ENCODE measurements at places on chromosomes 2 and 18.
A peak's percentile ranks its signal among the peaks of the same experiment; 100 is the strongest.

DNA sequence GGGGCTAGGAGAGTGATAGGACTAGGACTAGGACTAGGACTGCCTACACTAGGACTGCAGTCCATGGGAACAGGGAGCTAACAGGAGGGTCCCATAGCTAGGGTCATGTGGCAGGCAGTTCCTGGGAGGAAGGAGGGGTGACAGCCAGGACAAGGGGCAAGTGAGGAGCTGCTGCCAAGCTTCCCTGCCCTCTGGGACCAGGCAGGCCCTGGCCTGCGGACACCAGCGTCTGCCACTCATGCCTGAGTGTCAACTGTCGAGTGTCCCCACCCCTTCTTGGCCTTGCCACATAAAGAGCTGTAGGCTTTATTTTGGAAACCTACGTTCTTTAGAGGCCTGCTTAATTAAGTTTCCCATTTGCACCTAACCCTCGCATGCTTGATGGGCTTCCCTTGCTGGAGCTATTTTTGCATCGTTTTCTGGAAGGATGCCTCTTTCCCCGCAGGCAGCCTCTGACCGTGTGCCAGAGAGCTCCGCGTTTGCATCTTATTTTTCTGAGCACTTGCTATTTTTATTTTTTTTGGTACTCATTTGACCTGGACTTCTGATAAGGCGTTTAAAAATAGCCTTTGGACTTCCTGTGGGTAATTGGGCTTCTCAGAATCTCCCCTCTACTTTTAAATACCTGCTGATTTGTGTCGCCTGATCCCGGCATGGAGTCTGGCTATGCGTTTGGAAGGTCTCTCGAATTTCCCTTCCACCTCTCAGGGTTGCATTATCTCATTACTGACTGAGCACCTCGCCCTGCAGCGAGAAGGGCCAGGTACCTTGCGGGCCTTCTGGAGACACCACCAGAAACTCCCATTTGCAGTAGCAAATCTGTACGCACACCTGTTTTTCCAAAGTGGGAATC is 66.4 kb downstream of the SH3RF3 start:
- DNase-seq, result no peak

DNA sequence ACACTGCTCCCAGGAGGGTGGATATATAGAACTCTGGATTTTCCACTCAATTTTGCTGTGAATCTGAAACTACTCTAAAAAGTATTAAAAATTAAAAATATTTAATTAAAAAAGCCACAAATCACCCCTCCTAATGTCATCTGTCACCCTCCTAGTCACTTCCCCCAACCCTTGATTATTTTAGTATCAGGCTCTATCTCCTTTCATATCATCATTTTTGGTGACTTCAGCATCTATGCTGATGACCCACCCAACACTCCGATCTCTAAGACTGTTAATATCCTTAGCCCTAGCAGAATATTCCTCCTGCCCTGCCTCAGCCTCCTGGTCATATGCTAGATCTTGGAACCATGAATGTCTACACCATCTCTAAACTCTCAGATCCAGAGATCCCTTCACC is 128.3 kb upstream of the SLC1A4 start:
- DNase-seq, result no peak

- DNase-seq, result no peak
These were observed 1674.5 kb upstream of the NXPH2 start for GRCh38 chr2:140454717-140455116.

GRCh38 chr2:127646487-127647241 is 711 bp downstream of the GPR17 start:
- no peak for DNase-seq

- no peak for DNase-seq
These were observed 150.7 kb upstream of the SLC14A2 start for GRCh38 chr18:45464619-45465018.

DNA sequence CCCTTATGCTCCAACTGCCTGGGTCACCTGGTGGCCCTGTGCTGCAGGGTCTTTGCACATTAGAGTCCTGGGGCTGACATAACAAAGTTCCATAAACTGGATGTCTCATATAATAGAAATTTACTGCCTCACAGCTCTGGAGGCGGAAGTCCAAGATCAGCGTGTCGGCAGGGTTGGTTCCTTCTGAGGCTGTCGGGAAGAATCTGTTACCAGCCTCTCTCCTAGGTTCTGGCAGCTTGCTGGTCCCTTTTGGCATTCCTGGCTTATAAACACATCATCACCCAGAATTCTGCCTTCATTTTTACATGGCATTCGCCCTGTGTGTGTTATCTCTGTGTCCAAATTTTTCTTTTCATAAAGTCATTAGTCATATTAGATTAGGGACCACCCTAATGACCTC is 170.5 kb downstream of the NDUFA10 start:
- no peak for DNase-seq

DNA sequence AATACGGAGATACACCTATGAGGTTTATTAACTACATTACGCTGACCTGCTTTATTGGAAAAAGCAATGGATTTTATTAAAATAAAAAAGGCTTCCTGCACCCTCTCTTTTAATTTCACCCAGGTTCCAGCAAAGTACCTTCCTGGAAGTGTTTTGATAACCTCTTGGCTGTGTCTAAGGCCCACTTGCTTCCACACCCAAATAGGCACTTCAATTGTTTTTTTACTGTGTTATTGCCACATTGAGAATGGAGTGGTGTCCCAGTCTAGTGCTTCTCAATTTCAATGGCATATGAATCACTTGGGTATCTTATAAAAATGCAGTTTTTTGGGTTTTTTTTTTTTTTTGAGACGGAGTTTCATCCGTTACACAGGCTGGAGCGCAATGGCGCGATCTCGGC is 47.6 kb downstream of the SF3B1 start:
- no peak for DNase-seq

- DNase-seq, result no peak
These were observed 692.1 kb upstream of the CELF4 start for GRCh38 chr18:38257661-38258060.

- no peak for DNase-seq
These were observed 6.9 kb upstream of the SLC14A2 start for GRCh38 chr18:45608400-45608799.

GRCh38 chr2:9984217-9984739 is 32.8 kb downstream of the GRHL1 start:
- peak; percentile 60 for DNase-seq

DNA sequence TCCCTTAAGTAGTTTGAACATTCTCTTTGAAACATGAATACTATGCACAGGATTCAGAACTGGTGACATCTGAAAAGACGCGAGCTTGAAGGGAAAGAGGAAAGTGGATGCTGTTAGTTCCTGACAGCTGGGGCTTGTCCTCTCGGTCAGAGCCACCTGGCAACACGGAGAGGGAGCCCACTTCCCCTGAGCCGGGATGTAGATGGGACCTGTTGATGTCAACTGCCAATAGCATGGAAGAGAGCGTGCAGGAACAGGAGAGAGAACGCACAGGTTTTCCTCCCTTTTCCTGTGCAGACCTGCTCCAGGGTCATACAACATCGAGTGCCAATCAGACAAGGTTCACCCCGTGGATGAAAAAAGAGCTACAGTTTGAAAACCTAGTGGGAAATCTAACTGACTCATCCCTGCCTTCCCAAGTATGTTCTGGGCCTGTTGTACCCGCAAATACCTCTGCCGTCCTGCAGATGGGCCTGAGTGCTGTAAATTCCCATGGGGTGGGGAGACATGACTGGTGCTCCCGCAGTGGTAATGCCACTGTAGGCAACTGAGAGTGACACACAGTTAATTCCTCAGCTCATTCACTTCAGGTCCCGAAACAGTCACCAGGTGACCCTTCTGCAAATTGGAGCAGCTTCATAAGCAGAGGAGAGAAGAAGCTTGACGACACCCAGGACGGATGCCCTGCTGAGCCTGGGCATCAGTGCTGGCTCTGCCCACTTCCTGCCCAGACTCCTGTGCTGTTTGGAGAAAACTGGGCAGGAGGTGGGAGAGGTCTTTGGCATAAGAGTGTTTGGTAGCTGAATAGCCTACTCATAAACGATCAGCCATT is 13.9 kb upstream of the MBP start:
- no peak for DNase-seq

DNA sequence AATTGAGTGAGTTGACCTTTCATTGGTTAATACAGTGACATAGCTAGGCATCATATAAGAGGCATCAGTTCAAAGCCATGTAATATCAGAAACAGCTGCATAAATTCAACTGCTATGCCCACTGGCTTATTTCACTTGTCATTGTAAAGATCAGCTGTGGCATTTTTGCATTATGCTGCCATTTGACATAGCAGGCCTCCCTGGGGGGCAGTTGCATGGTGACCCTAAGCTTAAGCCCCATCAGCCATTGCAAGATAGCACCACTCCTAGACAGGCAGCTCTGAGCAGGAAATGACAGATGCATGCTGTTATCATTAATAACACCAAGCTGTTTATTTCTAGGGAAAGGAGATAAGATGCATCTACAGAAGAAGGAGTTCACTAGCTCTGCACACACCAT is 233.4 kb upstream of the CNTNAP5 start:
- DNase-seq, result no peak

GRCh38 chr18:59878644-59879043 is 21.2 kb upstream of the PMAIP1 start:
- DNase-seq, result no peak

DNA sequence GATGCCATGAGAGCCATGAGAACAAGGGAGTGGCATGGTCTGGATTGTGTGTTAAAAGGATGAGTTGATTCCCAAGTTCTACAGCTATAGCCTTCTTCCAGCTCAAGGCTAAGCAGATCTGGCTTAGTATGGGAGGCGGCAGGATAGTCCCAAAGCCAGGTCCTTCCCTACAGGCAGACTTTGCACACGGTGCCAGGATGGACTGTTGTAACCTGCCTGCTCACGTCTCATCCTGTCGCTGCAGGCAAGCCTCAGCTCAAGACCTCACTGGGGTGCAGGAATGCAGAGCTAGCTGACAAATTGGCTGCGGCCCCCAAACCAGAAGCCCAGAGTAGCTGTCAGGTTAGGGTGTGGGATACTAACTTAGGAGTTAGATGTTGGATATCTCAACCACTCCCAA is 28.8 kb upstream of the IGFBP5 start:
- no peak for DNase-seq

DNA sequence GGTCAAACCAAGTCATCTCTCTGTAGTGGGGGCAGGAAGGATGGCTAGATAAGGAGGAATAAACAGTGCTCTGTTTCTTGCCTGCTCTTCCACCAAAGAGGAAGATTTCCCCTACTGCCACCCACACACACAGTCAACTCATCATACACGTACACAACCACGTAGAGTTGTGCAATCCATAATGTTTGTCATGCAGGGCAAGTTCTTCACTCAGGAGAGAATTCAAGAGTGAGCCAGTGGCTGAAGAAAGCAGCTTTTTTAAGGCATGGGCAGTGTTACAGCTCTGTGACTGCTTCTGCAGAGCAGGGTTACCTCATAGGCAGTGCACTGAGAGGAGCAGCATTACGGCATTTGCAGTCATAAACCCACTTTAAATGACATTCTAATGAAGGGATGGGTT is 283.0 kb downstream of the RND3 start:
- no peak for DNase-seq

- DNase-seq, result no peak
These were observed 656.4 kb downstream of the MBD2 start for GRCh38 chr18:53567929-53568574.

Data from T-helper 2 cell (primary cell).